ENCODE measurements at places on chromosomes 13 and 19.
A peak's percentile ranks its signal among the peaks of the same experiment; 100 is the strongest.

DNA sequence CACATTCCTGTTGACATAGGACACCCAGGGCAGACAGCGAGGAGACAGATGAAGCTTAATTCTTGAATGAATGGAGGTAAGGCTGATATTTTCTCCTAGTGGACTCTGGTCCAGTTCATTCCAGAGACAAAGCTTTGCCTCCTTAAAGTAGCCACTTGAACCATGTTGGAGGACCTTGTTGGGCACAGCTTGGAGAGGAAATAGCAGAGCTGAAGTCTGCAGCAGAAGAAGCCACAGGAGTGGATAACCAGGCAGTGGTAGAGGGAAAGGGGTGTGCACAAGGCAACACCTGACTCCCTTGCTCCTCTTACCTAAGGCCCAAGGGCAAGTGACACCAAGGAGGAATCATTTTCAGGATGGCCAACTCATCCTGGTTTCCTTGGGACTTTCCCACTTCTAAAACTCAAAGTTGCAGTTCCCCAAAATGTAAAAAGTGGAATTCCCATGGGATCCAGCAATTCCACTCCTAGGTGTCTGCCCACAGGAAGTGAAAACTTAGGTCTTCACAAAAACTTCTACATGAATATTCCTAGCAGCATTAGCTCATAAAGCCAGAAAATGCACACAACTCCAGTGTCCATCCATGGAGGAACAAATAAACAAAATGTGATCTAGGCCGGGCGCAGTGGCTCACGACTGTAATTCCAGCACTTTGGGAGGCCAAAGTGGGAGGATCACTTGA is 6.6 kb upstream of the RFX2 start:
- no peak for DNase-seq

DNA sequence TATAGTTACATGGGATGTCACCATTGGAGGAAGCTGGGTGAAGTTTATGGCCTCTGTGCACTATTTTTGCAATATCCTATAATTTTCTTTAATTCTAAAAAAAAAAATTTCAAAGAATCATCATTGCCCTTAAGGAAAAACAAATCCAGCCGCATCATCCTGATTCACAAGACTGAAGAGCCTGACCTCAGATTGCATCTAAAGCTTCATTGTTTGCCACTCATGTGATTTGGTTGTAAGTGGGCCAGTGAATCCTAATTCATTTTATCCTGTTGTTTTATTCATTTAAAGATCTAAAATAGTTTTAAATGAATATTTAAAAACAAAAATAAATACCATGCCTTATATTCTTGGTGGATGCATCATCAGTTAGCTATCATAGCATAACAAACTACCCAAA is 504.5 kb downstream of the TBC1D4 start:
- DNase-seq: no peak

DNA sequence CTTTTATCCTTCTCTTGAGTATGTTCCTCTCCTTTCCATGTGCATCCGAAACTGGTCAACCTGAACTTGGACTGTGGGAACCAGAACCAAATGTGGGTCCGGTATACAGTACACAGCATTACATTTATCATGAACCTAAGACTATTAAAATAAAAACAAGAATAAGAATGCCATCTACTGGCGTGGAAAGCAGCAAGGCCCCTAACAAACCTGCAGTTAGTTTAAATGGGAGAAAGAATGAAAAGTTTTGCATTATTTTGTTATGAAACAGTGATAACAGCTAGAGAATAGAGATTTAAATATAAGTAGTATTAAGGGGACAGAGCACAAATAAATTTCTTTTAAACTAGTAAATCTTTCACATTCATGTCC is 159.5 kb downstream of the RBM26 start:
- DNase-seq: no peak

DNA sequence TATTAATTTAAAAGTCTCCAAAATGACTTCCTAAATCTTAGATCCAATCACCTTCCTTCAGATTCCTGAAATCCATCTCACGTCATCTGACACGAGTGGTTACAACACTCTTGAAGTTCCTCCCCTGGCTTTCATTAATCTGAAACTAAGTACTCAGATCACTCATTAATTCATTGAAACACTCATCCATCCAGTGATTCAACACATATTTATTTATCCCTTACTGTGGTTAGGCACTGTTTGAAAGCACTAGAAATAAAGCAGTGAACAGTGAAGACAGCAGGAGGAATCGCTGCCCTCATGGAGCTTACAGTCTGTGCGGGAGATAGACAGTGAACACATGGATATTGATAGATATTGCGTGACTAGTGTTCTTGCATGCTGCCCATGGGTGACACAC is 472.4 kb downstream of the DCT start:
- DNase-seq: no peak

GRCh38 chr19:21483589-21484170 is 21.7 kb upstream of the ZNF429 start:
- peak; percentile 54 for DNase-seq

DNA sequence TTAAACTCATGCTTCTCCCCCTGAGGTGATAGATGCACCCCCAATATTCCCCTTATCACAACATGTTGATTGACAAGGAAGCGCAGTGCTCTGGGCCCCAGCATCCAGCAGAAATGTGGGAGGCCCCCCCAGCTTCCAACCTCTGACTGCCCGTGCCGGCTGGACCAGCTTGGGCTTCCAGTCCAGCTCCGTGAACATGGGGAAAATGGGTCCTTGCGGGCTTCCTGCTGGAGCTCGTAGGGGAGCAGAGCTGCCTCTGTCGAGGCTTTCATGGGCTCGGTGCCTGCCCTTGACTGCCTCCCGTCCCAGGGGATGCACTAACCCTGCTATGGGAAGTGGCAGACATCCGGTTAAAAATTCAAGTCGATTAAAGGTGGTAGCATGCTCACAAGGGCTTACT is 188.9 kb downstream of the COL4A1 start:
- DNase-seq: no peak

- DNase-seq: no peak
These were observed 75.9 kb downstream of the SCGB2B2 start for GRCh38 chr19:34601071-34601470.

DNA sequence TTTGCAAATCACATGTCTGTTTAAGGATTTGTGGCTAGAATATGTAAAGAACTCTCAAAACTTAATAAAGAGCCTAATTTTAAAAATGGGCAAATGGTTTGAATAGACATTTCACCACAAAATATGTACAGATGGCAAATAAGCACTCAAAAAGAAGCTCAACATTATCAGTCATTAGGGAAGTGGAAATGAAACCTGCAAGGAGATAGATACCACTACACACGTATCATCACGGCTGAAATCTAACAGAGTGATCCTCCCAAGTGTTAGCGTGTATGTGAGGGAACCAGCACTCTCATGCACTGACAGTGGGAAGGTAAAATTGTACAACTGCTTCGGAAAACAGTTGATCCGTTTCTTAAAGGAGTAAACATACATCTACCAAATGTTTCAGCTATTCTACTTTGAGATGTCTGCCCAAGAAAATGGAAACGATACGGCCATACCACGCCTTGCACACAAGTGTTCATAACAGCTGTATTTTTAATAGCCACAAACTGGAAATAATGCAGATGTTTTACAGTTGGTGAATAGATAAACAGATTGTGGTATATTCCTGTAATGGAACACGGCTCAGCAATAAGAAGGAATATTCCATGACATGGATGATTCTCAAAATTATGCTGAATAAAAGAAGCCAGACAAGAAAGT is 14.5 kb downstream of the ARHGEF7 start:
- no peak for DNase-seq

DNA sequence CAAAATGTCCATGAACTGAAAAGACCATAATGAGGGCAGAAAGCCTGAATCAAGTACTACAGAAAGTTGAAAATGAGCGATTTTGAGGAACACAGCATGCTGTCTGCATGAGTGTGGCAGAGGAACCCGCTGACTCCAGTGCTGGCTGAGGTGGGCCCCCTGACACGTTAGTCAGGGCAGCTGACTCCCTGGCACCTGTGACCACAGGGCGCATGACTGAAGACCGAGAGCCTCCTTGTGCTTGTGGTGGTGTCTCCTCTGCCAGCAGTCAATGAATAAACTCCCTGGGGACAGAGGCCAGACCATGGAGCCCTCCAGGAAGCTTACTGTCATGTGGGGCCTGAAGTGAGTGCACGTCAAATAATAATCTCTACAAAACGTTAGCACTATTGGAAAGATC is 38.4 kb upstream of the VSTM2B start:
- no peak for DNase-seq

DNA sequence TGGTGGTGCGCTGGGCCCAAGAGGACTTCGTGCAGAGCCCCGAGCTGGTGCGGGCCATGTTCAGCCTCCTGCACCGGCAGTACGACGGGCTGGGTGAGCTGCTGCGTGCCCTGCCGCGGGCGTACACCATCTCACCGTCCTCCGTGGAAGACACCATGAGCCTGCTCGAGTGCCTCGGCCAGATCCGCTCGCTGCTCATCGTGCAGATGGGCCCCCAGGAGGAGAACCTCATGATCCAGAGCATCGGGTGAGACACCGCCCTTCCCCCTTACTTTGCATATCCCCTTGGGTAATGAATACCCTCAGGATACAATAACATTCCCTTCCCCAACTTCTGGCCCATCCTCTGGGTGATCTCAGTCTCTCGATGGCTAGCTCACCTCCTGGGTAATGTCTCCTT is 60.9 kb downstream of the RYR1 start:
- no peak for DNase-seq

- DNase-seq: no peak
These were observed 1.7 kb downstream of the DMWD start for GRCh38 chr19:45790942-45791341.

DNA sequence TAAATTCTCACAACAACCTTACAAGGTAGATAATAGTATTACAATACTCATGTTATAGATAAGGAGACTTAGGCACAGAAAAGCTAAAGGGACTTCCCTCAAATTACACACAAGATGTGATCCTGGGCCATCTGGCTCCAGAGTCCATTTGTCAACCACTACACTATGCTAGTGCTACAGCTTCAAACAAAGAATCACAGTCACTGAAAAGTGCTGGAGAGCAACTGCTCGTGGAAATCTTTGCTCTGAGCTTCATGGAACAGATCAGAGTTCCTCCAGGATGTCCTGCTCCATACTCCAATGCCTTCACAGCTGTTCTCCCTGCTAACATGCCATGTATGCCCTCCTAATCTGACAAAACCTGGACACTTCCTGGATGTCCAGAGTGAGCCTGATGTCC is 271.2 kb downstream of the ENOX1 start:
- no peak for DNase-seq

GRCh38 chr13:30307194-30307970 is at the start of gene KATNAL1:
KATNAL1 (minus strand) TSS chr13:30307551; CDS start chr13:30283777, 23,774 bp downstream.
- DNase-seq: peak; percentile 53

DNA sequence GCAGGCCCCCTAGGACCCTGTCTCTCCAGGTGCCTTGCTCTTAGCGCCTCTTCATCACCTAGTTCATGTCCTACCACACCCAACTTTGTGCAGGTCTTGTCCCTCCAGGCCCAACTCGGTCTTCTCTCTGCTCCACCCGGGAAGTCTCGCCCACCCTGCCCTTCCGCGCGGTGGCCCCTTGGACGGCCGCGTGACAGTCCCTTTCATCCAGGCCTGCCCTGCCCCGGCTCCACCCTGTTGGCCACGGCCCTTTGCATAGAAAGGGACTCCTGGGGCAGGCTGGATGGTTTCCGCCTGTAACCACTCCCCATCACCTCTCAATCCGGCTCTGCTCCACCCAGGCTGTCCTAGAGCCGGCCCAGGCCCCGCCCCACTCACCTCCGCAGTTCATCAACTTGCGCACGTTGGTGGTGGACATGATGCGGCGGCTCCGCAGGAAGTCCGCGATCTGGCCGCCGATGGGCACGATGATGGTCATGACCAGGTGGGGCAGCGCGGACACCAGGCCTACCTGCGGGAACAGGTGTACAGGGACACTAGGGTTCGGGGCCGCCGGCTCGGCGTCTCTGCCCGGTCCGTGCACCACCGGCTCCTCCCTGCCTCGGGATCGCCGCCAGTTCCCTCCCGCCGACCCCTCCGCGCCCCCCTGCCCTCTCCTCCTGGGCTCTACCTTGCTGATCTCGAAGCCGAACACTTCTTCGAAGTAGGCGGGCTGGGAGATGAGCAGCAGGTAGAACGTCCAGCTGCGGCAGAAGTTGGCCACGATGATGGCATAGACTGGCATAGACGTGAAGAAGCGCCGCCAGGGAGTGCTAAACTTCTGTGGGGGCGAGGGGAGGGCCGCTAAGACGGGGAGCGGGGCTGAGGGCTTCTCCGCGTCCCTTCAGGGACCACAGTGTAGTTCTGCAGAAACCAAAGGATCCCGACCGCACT is 7.2 kb downstream of the GFY start:
- DNase-seq: no peak

DNA sequence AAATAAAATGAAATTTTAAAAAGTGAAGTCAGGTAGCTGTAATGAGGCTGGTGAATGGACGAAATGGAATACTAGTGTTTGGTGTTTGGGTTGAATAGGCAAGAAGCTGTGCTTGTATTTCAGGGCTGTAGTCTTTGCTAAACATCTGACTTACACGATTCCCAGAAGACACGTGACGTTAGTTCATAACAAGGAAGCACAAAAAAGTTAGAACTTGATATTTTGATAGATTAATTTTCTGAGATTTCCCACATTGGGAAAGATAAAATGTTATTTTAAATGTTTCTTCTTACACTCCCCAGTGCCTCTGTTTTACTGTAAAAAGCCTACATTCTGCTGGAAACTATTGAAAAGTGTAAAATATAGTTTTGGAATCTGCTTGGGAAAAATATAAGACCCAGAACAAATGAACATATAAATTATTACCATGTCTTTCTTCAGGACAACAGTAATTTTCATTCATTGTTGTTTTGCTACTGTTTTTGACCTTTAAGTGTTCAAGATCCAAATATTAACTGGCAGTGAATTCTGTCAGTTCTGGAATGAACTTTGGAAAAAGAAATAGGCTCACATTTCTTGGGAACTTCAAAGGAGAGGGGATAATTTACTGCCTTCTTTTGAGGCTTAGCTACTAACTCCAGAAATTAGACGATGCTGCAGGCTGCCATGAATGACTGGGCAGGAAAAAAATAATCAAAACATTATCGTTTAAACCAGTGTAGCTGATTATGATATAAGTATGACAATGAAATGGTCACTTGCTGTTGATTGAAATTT is 241.3 kb downstream of the SLITRK6 start:
- DNase-seq: no peak

DNA sequence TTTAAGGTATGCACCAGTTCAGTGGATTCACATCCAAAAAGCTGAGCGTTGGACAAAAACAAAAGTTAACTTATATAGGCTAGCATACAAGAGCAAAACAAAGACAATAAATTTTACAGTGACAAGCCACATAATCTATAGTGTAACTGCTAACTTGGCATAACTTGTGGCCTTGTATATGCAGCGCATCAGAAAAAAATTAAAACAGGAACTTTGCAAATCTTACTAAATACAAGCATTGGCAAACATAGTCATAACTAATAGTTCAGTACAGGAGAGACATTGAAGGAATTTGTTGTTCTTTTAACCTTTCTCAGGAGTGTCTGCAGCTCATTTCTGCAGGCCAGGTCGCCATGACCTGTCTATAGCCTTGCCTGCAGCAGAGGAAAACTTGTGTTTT is 54.6 kb downstream of the OR10H4 start:
- DNase-seq: no peak

DNA sequence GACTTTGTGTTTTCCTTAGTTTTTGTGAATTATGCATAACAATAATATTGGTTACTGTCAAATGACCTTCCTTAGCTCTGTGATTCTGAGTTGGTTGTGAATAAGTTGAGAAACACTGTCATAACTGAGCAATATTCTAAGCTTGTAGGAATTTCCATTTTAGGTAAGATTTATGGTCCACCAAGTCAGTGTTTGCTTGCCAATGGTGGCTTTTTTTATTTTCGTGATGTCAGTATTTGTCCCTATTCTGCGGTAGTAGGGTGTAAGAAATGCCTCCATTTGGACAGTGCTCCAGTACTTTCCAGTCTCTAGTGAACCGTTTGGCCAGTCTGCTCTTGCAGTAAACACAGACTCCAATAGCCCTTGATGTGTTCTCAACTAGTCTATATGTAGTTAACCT is 94.7 kb downstream of the FRY start:
- DNase-seq: no peak

Measured in activated CD8-positive, alpha-beta memory T cell treated with anti-CD3 and anti-CD28 coated beads for 1 hour (primary cell).